Stimulated activated CD4-positive, alpha-beta T cell treated with anti-CD3 and anti-CD28 coated beads, Interleukin-15, amount 100 ng/mL, for 1 hour (primary cell): ENCODE measurements at places on chromosomes 11 and 22.

DNA sequence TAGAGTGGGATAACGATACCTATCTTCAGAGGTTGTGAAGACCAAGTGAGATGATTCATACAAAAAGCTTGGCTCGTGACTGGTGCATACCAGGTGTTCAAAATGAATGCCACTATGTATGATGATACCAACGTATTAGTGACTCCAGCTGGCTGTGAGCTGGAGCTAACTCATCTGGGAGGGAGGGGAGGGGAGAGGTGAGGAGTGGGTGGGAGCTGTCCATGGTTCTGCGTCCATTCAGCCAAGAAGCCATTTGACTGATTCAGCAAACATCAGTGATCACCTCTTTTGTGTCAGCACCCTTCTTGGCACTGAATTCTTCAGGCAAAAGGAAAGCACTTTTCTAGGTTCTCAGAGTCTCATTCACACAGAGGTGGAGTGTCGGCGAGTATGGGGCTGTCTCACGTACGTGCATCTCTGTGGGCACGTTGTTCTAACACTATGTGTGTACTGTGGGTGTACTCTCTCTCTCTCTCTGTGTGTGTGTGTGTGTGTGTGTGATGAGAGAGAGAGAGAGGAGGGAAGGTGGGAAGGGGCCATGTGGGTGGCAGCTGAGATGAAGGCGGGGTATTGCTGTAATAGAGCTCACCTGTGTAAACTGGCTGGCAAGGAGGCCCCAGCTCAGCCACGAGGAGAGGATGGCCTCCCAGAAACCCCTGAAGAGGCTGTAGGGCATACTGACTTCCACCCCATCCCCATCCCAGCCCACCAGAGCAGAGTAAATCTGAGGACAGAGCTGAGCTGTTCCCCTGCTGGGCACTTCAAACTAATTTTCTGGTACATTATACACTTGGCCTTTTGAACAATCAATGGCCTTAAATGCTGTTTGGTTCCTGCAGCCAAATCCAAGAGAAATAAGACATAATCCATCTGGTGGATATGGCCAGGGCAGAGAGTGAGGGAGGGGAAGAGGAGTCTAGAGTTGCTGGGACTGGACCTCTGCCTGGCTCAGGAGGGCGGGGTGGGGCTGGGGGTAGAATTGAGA is 96.1 kb upstream of the THY1 start:
- DNase-seq, result no peak

- DNase-seq, result no peak
Measured at GRCh38 chr11:21514316-21514715, 678.6 kb upstream of the ANO5 start.

DNA sequence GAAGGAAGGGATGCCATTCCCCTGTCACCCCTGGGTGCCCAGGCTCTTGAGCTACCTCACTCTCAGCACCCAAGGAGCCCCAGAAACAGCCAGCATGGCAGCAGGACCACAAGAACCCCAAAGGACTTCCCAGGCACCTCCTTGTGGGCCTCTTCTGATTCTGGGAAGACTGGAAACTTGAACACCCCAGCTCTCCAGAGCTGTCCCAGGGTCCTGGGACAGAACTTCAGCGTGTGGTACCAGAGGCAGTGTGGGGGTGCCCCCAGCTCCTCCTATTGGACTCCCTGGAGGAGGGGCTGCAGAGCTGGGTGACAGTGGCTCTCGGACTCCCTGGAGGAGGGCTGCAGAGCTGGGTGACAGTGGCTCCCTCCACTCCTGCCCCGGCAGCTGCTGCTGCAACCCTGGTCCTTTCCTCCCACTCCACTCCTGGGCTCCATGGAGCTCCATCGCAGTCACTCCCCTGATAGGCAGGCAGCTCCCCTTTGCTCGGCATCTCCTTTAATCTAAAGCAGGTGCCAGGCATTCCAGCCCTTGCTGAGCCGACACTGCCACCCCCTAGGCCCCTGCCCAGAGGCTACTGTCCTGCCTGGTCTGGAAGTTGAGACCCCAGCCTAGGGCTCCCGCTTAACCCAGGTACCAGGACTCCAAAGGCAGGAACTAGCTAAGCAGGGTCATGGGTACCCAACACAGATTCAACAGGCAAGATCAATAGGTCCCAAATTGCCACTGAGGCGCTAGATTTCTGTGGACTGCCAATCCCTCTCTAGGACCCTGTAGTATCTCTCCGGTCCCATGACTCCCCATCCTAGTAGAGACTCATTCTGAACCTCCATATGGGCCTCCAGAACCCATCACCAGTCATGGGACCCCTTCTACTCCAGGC is 2.7 kb downstream of the BCL9L start:
- DNase-seq, result no peak

- no peak for DNase-seq
Measured at GRCh38 chr11:17000987-17001386, 13.2 kb downstream of the PLEKHA7 start.

DNA sequence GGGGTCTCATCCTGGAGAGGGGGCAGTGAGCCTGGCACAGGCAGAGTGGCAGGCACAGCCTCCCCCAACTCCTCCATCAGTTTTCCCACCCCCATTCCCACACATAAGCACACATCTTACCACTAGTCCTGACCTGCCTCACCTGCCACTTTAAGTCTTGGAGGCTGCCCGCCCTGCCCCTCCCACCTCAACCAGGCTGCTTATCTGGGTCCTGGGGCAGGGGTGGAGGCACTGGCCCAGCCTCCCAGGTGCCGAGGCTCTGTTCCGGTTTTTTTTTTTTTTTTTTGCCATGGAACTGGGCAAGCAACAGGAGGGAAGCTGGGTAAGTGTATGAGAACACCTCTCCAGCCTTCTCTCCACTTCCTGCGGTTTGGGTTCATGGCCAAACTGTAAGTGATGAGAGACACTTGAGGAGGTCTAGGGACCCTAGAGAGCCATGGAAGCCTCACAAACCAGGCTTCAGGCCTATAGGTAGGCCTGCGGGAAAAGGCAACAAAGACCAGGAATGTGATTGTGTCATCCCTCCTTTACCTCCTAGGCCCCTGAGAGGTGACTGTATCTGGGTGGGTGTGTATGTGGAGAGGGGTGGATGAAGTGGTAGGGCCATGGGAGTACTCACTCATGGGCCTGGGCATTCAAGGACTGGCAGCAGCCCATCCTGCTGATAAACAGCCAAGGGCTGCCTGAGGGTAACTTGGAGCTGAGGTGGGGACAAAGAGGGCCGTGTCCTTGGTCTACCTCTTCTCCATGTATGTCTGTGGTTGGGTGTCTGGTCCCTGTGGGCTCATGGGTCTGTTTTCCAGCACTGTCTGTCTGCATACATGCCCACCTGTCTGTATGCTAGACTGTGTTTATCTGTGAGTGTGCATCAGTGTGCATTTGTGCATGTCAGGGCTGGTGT is 22.6 kb downstream of the PHLDB1 start:
- DNase-seq, result no peak

DNA sequence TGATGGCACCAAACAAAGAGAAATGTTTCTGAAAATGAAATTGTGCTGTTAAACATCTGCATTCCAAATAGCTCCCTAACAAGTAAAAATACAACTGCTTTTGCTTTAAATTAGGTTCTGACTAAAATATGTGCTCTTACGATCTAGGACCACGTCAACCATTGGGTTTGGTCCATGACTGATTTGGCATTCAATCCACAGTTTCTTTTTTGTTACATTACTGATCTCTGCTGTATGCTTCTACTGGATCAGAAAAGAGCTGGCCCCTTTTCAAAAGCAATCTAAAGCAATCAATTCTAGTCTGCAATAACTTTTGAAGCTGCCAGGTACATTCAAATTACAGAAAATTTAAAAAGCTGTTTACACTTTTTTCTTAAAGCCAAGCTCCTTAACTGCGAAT is 1047.1 kb upstream of the CCDC90B start:
- no peak for DNase-seq
